Activated naive CD4-positive, alpha-beta T cell (primary cell): ENCODE measurements at places on chromosomes 1 and 21.

DNA sequence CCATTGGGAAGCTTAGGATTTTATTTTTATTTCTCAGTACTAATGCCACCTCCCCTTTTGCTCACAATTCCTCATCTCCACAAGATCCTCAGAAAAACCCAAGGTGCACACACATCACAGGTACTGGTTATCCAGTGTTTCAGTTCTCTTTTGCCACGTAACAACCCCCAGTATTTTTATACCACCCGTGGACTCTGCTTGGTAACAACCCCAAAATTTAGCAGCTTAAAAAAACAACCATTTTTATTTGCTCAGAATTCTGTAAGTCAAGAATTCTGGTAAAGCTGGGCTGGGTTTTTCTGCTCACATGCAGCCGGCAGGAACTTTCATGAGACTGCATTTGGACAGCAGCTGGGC lies 180.0 kb downstream of the KAZN start:
- no peak for DNase-seq

DNA sequence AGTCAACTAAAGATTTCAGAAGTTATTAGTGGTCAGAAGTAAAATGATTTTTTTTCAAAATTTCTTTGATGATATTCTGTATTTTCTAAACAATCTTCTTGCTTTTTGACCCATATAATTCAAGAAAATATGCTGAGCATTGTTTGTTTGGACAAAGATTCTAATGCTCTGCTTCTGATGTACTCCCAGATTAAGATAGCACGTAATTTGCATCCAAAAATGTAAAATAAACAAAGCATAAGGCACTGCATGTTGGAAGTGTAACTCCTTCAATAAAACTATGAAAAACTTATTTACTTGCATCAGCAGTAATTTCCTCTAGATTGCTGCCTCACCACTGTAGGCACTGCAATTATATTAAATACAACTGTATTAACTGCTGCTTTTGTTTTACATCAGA lies 1054.1 kb downstream of the TTLL7 start:
- no peak for DNase-seq

DNA sequence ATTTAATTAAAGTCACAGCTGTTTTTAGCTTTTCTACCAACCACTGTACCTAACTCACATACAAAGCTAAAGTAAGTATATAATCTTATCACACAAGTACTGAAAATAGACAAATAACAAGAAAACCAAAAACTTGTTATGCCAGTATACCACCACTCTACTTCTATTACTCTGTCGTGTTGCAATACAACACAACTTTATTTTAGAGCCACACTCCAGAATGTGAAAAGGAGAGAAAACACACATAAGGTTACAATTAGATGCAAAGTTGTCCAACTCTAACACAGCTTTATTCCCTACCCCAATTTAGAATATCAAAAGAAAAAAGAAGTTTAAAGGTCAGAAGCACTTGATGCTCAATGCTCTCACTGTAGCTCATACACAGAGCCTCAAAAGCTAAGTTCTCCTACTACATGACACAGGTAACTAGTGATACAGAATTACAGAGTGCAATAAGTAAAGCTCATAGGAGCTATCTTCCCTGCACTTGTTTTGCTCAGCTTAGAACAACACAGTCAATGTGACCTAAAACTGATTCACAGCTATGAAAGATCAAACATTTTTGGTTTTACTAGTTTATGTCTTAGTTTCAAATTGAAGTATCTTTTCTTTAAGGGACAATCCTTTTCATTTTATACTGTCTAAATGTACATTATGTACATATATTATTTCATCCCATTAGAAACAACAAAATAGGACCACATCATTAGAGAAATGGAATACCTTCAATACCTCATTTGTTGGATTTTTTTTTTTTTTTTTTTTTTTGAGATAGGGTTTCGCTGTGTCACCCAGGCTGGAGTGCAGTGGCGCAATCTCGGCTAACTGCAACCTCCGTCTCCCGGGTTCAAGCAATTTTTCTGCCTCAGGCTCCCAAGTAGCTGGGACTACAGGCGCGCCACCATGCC lies 29.2 kb downstream of the EYA3 start:
- no peak for DNase-seq

DNA sequence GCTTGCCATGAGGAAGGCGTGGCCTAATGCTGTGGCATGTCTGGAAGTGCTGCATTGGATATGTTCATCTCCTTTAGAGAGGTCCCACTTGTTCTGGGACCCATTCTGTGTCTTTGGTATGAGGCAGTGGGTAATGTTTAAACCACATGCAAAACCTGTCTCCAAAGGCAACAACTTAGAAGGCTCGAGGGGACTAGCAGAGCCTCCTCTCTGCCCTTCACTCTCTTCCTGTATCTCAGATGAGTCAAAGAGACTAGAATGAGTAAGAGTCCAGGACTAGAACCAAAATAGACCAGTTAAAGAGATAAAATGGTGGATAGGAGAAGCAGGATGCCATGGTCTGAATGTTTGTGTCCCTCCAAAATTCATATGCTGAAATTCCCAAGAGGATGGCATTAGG lies 220.8 kb upstream of the KIAA0040 start:
- no peak for DNase-seq

DNA sequence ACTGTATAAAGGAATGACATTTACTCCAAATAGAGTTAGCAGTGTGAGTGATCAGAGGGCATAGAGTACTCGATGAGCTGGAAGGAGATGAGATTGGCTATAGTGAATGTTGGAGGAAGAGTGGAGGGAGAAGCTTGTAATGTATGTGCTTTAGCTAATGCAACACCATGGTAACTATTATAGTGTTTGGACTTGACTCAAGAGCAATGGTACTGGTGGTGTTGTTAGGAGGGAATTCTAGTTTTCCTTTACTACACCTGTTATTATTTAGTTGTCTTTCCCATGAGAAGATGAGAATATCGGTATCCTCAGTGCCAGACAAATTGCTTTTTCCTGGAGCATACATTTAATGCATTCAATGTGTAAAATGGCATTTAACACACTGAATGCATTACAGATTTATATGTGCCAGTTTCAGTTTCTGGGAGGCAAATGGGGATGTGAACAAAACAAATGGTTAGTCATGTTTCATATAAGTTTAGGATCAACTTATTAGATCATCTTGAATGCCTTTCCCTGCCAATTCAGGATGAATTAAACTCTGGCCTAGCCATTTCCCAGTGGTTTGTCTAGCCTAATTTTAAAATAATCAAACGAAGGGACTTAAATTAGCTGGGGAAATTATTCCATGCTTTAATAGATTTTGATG lies 291.1 kb upstream of the ADAMTS5 start:
- DNase-seq = no peak

DNA sequence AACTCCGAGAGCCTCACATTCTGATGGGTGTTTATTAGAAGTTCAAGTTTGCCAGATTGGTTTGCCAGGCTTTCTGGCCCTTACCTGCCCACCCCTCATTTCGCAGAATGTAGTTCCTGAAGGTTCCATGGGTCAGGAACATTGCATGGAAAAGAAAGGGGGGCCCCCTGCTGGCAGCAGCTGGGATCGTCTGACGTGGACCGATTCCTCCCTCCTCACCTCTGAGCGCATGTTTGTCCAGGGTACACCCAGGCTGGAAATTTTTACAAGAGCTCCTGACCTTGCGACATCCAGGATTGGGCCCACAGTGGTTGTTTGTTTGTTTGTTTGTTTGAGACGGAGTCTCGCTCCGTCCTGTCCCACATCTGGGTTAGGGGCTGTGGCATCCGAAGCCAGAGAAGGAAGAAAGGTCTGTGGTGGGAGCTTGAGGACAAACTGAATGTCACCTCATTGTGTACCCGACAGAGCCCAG lies 126.0 kb upstream of the TMEM51 start:
- no peak for DNase-seq

DNA sequence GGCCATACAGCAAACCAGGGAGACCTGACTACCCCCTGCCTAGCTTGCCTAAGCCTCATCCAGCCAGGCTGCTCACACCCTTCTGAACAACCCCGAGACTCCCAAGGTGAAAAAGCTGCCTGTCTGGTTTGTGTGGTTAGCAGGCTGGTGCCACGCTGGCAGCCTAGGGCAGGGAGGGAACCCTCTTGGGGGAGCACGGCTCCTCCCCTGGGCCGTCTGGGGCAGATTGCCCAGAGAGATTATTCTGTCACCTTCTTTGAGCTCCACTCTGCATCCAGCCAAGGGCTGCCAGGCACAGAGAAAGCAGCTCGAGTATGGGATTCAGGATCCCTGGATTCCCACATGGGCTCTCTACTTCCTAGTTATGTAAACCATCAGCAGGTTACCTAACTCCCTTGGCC lies 27.5 kb upstream of the TCEA3 start:
- no peak for DNase-seq

DNA sequence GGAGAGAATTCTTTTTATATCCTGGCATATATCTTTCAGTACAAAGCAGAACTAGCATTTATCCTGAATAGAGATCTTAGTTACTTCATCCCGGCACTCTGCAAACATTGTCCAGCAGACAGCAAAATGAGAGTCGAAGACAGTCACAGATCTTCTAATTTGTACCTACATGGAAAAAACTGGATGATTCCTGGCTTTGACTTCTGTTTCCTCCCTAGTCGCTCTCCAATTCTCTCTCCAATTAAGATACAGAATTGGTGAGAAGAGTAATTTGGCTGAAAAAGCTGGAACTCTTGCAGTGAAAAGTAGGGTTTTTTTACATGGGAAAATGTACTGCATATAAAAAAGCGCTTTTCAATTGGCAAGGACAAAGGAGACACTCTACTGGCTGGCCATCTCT lies 151.1 kb upstream of the C8B start:
- no peak for DNase-seq

- no peak for DNase-seq
Measured at GRCh38 chr1:90544356-90544755, 172.7 kb downstream of the BARHL2 start.

GRCh38 chr1:67919274-67920072 lies 86.2 kb upstream of the GNG12 start:
- no peak for DNase-seq

DNA sequence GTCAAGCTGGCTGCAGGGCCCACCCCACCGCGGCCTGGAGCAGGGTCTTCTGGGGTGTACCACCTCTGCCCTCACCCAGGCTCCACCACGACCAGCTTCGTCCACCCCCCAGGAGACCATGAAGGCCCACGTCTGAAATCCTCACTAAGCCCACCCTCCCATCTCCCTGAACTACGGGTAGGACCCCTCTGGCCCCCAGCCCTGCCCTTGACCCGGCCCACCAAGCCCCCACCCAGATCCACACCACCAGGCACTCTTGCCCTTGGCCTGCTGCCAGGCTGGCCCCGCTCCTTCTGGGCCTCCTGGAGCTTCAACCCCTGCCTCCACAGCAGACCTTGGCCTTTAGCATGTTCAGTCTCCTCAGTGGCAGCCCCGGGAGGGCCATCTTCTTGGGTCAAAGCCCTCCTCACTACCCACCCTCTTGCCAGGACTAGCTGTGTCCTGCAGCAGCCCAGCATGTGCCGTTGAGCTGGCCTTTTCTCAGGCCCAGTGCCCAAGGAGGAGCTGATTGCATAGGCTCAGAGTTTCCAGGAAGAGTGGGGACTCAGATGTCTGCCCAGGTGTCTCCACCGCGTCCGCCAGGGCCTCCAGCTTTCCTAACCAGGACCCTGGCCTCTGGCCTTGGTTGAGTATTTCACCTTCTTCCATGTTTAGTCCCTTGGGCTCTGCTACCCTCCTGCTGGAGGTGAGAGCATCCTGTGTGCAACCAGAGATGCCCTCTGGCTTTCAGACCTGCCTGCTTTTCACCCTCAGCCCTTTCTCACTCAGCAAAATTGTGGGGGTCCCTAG lies 17.7 kb upstream of the SAMD11 start:
- no peak for DNase-seq

DNA sequence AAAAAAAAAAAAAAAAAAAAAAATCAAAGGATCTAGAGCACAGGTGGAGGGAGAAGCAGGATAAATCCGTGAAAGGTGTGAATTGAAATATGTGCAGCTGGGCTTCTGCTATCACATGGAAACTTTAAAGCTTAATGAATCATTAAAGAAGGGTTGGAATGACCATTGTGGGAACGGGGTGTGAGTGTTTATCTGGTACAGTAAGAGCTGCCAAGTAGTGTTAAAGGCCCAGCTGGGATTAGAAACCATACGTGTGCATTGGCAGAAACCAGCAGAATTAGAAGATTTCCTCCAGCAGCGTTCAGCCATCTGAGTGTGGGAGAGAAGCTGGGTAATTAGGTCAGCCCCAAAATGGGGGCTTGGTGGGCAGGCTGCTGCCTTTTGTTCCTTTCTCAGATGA lies 13.5 kb downstream of the FALEC start:
- DNase-seq = no peak

GRCh38 chr1:21594501-21594900 lies 74.7 kb downstream of the RAP1GAP start:
- no peak for DNase-seq

DNA sequence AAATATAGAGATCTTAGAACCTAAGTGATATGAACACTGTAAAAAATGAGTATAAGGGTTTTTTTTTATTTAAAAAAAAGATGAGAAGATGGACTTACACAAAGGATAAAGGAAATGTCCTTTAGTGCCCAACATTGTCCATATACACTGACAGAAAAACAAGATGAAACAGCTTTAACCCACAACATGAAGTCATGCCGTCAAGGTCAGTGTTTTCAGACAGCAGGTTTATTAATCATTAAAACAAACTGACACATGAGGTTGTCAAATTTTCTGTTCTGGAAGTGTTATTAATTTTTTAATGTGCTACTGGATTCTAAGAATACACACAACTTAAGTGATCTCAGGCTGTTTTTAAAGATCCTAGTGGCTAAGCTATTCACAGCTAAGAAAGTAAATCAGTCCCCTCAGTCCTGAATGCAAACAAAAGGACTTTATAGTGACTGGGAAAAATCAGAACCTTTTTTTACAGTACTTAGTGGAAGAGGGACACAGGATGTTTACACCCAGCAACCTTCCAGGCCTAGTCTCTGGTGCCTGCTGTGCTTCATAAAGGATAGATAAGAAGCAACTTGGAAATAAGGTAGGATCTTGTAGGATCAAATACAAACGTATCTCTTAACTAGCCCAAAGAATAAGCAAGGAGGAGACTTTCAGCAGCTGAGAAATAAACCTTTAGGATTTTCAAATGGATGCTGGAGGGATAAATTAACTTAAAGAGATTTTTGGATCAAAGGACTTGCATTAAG lies 21.9 kb upstream of the PKN2 start:
- no peak for DNase-seq

DNA sequence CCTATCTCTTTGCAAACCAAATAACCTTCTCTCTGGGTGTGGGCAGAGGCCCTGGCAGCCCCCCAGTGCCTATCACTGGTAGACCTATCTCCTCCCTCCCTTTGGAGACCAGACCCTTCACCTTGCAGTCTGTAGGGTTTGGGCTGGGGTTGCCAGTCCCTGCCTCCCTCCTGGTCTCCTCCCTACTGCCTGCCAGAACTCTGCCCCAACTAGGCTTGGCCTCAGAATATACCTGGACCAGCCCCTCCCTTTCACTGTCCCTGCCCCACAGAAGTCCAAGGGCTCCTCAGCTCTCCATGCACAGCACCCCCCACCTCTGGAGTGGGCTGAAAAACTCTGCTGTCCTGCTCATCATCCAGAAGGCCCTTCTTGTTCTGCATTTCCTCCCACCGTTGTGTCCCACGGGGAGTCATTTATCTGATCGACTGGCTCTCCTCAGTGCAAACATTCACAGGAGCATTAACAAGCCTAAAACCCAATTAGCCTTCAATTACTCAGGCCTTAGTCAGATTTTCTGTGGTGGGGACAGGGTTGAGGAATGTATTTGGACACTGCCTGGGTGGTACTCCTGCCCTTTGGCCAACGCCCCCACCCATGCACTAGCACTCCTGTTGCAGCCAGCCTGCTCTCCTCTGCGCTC lies 27.7 kb upstream of the DMBX1 start:
- no peak for DNase-seq

- no peak for DNase-seq
Measured at GRCh38 chr1:43315963-43316737, 15.4 kb downstream of the TIE1 start.
